ENCODE measurements at places on chromosomes 16 and 17.

GRCh38 chr17:62891659-62892058 is 74.4 kb upstream of the TANC2 start:
- DNase-seq, result no peak

- no peak for DNase-seq
Observed at GRCh38 chr16:27645396-27645795, 95.5 kb downstream of the KATNIP start.

DNA sequence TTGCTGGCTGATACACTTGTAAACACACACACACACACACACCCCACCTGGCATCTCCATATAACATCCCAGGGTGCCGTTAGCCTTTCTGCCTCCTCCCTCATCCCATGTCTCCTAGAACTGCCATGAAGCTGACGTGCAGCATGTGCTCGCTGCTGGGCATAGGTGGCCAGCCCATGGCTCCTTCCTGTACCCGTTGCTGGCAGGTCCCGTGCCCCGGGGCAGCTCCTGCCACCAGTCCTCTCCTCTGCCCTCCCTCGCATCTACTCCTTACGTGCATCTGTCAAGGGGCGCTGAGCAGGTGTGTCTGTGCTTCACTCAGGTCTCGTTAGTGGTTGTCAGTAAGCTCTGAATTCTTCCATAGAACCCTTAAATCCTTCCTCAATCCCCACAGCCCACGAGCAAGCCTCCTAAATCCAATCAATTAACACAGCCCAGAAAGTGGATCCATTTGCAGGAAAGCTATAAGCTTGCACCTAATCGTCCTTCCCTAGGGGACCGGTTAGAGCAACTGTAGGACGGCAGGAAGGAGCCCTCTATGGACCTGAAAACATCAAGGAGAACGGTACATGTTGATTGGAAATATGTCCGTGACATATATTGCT is 218.1 kb upstream of the FOXF1 start:
- DNase-seq, result no peak

- DNase-seq, result no peak
Observed at GRCh38 chr17:76642994-76643393, 563 bp downstream of the ST6GALNAC1 start.

DNA sequence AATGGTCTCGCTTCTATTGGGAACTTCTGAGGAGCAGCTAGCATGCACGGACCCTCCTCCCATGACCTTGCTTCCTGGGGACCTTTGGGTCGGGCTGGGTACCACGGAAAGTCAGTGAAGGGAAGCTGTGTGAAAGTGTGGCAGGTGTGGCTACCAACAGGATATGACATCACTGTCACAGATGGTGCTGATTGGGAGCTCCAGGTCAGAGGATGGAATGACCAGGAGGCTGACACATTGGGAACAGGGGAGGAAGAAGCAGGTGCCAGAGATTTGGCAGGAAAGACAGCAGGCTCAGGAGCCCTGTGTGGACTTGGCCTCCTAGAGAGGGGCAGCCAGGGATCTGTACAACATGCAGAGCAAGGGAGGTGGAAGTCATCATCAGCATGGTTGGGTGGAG is 34.0 kb downstream of the CPNE2 start:
- DNase-seq, result no peak

Measured in fibroblast of the conjunctiva (primary cell).